ENCODE measurements at places on chromosomes 11 and 22.

DNA sequence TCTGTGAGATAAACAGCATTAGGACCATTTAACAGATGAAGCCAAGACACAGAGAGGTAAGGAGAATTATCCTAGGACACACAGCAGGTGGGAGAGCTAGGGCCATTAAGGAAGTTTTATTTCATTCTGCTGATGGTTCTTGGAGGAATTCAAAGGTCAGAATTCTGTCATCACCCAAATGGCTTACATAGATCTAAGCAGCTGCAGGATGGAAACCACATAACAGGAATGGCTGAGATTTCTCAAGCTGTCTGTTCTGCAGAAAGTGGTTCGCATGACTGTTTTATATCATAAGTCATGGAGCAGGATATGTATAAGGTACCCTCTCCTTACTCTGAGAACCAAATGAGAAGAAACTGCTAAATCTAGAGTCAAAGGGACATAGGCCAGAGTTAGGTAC lies 163.2 kb upstream of the NARS2 start:
- DNase-seq, result no peak

DNA sequence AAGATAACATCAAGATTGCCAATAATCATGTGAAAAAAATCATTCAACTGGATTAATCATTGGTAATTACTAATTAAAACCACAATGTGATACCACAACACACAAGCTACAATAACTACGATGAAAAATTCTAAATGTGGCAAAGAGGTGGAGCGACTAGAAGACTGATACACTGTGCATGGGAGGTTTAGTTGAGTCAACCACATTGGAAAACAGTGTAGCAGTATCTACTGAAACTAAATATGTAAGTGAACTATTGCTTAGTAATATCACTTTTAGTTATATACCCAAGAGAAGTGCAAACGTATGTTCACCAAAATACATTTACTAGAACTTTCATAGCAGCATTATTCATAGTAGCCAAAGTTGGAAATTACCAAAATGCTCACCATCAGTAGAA lies 359.9 kb downstream of the ETS1 start:
- DNase-seq, result no peak

DNA sequence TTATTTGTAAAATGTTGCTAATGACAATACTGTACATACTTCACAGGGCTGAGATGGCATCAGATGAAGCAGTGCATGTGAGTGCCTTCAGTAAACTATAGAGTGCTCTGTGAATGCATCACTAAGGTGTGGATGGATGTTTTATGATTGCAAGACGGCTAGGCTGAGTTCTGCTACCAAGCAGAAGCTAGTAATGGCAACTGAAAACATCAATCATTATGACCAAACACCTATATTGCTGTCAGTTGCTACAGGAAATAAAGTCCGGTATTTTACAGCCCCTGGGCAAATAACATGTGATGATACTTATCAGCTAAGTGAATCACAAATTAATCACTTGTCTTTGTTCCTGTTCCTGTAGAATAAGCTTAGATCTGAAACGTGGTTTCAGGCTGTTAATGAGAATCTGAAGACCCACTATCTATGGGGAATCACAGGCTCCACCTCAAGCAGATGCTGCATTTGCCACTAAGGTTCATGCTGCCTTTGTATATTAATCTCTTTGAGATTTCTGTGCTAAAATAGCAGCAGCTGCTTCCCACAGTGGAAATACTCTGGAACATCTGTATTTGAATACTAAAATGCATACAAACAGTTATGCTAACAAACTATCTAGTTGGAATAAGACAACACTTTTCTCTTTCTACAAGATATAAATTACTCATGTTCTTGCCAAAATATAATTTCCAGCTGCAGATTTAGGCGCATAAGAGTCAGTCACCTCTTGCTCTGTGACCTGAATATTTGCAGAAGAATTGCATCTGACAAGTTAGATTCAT lies 254.0 kb upstream of the PITPNB start:
- DNase-seq, result no peak

DNA sequence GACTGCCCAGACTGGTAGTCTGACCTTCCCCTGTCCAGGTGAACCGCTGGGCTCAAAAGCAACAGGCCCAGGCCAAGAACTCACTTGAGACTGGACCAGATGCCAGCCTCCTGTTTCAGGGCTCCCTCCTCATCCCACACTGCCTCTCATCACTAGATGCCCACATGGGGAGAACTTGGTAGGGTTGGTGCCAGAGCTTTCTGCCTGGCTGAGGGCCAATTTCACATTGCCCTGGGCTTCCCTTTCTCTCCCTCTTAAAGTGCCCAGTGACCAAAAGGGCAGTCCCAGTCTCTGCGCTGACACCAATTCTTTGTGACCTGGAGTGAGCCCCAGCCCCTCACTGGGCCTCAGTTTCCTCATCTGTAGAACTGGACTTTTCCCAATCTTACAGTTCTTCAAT lies 41.7 kb downstream of the C11orf58 start:
- no peak for DNase-seq

GRCh38 chr11:96925862-96926261 lies 536.0 kb downstream of the JRKL start:
- DNase-seq, result no peak

- no peak for DNase-seq
These were observed 995 bp downstream of the TMEM134 start for GRCh38 chr11:67468056-67468455.

GRCh38 chr11:64755681-64756361 lies 4.0 kb downstream of the PYGM start:
- no peak for DNase-seq

- no peak for DNase-seq
These were observed 58.1 kb upstream of the PGR start for GRCh38 chr11:101187748-101188147.

DNA sequence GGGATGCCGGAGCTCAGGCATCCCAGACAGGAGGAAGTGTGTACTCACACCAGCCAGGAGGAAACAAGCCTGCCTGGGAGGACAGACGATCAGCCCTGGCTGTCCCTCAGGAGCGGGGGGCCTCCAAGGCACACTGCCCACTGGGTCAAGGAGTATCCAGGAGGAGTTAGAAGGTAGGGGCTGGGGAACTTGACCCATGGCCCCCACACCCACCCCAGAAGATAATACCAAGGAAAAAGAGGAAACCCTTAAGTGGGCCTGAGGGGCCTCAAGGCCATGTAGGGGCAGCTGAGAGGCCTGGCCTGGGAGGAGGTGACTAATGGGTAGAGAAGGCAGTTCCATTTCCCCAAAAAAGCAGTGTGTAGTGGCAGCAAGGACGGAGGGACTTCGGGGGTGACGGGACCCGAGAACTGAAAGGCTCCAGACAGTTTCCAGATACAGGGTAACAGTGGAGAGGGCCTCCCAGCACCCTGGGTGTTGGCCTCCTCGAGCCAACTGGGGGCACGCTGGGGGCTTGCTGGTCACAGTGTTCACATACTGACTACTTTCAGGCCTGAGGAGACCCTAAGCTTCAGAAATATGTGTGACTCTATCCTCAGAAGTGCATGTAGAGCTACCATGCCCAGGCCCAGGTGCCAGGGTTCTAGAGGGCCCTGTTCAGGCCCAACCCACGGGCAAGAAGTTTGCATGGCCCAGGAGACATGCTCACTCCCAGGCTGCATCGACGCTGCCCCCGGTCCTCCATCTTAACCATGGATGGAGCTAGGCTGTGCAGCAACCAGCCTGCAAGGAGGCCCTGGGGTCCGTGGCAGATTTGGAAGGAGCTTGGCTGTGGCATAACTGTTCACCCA lies 75.7 kb upstream of the PITPNB start:
- DNase-seq, result no peak

- no peak for DNase-seq
These were observed 1995.6 kb upstream of the RAG2 start for GRCh38 chr11:38593649-38594048.

GRCh38 chr22:38202437-38203089 lies 769 bp downstream of the MAFF start:
- peak; percentile 19 for DNase-seq

DNA sequence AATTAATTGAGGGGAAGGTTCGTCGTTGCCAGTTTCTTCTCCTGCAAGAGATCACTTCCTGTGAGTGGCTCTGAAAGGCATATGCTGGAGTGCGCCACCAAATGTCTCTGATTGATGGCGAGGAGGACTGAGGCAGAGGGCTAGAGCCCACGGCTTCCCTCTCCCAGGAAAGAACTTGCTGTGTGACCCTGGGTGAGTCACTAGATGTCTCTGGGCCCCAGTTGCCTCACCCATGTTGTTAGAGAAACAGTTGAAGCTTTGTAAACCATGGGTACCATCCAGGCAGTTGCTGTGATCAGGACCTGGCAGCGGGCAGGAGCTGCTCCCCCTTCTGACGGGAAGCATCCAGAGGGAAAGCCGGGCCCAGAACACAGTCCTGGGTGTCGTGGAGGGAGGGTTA lies 3.2 kb downstream of the ABCG4 start:
- no peak for DNase-seq

All from stimulated activated CD8-positive, alpha-beta memory T cell treated with anti-CD3 and anti-CD28 coated beads, Interleukin-7, amount 100 ng/mL, for 1 hour (primary cell).